ENCODE measurements at places on chromosomes 1 and 21.

DNA sequence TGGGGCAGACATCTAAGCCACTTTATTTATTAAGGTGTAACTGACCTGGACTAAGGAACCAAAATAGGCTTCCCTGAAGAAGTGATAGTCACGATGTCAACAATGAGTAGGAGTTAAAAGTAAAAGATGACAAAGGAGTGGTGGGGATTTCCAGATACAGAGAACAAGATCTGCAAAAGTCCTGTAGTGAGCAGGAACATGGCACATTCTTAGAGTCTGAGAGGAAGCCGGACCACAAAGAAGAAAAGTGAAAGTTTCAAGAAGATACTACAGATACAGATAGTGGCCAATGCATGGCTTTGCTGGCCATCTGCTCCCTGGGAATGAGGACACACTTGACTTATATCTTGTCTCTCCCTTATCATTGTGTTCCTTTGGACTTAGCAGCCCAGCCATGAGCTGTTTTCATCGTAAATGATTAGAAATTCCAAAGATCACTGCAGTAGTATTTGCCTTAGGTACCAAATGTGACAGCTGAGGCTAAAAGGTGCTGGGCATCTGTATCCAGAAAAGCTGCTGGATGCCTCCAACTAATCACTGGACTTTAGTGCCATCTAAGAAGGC is 302.4 kb upstream of the NR5A2 start:
- DNase-seq = no peak

DNA sequence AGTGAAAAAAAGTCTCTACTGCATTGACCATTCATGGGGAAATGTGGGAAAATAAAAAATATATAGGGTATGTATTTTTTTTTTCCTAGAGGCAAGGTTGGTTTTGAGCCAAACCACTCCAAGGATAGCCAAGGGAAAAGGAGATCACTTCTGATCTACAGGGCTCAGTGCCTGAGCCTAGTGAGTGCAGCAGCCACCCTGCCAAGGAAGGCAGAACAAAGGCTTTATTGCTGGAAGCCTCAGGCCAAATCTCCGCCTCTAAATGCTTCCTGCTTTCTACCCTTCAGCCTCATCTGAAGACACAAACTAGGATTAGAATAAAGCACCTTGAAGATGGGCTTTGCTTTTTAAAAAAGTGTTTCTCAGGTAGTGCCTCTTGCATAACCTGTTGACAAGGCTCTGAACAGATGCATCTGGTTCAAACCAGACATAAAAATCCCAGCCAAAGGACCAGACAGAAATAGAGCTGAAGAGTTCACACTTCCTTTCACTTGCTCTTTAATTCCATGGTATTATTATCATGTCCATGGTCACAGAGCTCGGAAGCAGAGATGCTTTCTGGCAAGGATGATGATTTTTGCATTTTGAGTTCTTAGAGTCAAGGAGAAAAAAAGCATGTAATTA is 10.5 kb downstream of the C1orf115 start:
- DNase-seq = no peak

- no peak for DNase-seq
Measured at GRCh38 chr1:229204921-229205777, 65.8 kb upstream of the RAB4A start.

GRCh38 chr1:234386122-234386521 is 12.9 kb downstream of the COA6 start:
- no peak for DNase-seq

GRCh38 chr1:18597160-18598042 is 33.2 kb upstream of the PAX7 start:
- DNase-seq = no peak

DNA sequence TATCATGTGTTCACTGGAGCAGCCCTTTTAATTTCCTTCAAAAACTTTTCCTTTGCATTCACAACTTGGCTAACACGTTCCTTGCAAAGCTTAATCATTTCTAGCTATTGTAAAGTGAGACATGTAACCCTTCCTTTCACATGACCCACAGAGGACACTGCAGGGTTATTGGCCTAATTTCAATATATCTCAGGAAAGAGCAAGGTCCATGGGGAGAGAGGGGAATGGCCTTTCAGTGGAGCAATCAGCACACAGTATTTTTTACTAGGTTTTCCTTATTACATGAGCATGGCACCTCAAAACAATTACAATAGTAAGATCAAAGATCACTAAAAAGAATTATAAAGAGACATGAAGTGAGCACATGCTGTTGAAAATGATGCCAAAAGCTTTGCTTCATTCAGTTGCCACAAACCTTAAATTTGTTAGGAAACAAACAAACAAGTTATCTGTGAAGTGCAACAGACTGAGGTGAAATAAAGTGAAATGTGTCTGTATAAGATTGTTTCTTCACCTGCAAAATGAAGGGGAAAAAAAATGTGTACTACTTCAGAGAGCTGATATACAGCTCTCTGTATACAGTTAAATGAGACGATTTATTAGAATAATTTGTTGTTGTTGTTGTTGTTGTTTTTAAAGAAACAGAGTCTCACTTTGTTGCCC is 61.5 kb downstream of the EIF4G3 start:
- DNase-seq = no peak

- DNase-seq = no peak
Measured at GRCh38 chr1:111193712-111194480, 6.5 kb downstream of the DENND2D start.

GRCh38 chr1:184351416-184351975 is 35.3 kb upstream of the C1orf21 start:
- no peak for DNase-seq

GRCh38 chr1:233328142-233328921 is 808 bp downstream of the MAP3K21 start:
- DNase-seq = peak; percentile 7

DNA sequence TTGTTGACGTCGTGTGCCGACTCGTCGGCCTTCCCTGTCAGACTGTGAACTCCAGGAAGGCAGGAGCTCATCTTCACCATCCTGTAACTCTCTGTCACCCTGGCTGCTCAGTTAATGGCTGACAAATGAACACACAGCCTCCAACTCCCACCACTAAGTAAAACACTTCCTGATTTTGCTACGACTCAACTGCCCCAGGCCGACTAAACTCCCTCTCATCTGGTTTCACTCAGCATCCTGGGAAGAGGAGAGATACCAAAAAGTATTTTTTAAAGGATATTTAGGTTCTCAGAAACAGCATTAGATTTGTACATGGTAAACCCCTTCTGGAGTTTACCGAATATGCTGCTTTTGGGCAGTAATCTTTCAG is 18.2 kb upstream of the LHX4 start:
- DNase-seq = no peak

GRCh38 chr1:8985915-8986813 is 40.1 kb downstream of the SLC2A7 start:
- DNase-seq = no peak

DNA sequence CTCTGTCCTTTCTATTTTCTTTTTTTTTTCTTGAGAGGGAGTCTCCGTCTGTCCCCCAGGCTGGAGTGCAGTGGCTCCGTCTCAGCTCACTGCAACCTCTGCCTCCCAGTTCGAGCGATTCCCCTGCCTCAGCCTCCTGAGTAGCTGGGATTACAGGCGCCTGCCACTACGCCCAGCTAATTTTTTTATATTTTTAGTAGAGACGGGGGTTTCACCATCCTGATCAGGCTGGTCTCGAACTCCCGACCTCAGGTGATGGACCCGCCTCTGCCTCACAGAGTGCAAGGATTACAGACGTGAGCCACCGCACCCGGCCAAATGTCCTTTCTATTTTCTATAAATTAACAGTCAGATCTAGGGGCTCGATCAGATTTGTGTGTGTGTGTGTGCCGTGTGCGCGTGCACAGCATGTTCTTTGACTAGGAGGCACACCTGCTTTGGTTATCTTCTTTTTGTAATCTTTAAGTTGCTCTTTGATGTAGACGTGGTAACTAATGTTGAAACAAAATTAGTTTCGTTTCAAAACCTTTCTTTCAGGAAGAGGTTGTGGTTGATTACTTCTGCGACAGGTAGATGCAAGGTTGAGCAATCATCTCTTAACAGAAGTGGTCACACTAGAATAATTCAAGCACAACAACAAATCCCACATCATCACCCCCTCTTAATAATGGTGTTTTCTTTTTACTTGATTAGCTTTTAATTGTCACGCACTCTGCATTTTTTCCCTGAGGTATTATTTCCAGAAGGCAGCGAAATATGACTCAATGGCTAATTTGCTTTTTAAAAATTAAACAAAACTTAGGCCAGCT is 779 bp upstream of the DEGS1 start:
- no peak for DNase-seq

DNA sequence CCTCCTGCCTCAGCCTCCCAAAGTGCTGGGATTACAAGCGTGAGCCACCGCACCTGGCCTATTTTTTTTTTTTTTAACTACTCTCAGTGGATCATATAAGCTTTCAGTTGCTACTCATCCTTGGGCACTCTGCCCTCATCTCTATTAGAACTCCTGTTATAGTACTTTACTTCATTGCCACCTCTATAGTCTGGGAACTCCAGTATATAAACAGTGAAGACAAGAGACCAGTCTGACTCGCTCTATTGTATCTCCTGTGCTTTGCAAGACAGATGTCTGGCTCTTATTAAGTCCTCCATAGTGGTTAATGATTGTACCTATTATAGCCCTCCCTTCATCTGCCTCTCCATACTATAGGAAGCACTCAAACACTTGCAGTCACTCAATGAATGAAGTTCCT is 15.1 kb downstream of the KHDRBS1 start:
- no peak for DNase-seq

- no peak for DNase-seq
Measured at GRCh38 chr1:157278383-157279137, 140.4 kb upstream of the ETV3 start.

DNA sequence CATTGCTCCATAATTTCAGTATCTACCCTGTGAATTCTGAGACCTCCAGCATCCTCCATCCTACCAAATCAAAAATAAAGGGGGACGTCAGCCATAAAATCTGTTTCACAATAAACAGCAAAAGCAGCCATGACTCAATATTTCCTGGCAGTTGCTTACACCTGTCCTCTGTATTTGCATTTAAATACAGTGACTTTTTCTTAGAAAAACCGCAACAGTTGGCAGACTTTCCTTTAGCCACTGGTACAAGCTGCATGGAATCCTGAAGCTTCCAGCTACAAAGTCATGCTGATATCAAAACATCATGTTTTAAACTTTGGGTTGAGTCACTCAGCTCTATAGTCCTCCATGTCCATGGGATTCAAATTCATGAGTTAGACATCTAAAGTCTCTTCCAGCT is 278.0 kb upstream of the KAZN start:
- no peak for DNase-seq
